Germinal center (tissue), 1 donor: ENCODE measurements at places on chromosomes 11 and 22.

DNA sequence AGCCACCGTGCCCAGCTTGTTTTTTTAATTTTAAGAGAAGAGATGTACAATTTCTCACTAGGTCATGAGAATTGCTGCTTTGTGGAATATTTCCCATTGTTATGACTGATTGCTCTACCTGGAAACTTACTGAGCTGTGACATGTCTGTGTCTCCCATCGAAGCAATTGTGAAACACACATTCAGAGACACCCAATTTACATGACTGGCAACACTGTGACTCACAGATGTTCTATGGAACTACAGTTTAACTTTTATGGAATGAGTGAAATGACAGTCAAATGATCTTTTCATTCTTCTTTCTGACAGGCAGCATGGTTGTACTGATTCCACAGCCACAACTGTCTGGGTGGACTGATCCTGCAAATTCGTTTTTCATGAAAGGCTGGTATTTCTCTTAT, 32.3 kb downstream of the ELF5 start:
- no peak for DNase-seq

- DNase-seq, result no peak
These were observed 251.7 kb upstream of the B3GAT1 start for GRCh38 chr11:134663506-134664313.

DNA sequence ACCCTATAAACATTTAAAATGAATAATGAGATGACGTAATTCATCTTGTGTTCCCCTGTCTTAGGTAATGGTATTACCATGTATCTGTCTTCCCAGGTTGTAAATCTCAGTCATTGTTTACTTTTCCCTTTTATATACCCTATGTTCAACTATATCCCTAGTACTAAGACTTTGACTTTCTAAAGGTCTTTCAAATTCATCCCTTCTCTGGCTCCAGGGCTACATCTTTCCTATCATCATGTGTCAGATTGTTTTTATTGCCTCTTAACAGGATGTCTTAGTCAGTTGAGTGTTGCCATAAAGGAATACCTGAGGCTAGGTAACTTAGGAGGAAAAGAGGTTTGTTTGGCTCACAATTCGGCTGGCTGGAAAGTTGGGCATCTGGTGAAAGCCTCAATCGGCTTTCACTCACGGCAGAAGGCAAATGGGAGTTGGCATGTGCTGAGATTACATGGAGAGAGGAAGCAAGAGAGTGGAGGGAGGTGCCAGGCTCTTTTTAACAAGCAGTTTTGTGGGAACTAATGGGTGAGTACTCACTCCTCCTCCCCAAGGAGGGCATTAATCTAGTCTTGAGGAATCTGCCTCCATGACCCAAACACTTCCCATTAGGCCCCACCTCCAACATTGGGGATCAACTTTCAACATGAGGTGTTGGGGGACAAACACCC, 11.6 kb upstream of the DLAT start:
- no peak for DNase-seq

GRCh38 chr11:67283481-67283963, 5.6 kb upstream of the ANKRD13D start:
- no peak for DNase-seq

- no peak for DNase-seq
These were observed 6.9 kb downstream of the DPAGT1 start for GRCh38 chr11:119094816-119095065.

DNA sequence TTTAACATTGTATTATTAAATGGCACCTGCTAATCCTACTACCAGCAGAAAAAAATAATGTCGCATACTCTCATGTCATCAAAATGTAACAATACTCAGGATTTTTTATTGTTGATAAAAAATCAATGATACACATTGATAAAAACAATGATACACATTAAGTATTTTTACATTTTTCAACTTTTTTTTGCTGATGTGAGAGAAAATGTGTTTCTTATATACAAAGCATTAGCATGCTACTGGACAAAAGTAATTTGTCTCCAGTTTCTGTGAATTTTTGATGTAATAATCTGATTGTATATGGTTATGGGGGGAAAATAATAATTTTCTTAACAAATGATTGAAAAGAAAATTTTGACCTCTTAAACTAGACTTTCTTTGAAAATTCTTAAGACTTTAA, 1256.6 kb upstream of the CNTN5 start:
- no peak for DNase-seq

GRCh38 chr11:62794201-62794775, 2.5 kb upstream of the TMEM223 start:
- no peak for DNase-seq

GRCh38 chr11:122843281-122844141, 5.2 kb downstream of the CRTAM start:
- peak; percentile 38 for DNase-seq

GRCh38 chr11:118226296-118226695, 1.5 kb upstream of the JAML start:
- no peak for DNase-seq

DNA sequence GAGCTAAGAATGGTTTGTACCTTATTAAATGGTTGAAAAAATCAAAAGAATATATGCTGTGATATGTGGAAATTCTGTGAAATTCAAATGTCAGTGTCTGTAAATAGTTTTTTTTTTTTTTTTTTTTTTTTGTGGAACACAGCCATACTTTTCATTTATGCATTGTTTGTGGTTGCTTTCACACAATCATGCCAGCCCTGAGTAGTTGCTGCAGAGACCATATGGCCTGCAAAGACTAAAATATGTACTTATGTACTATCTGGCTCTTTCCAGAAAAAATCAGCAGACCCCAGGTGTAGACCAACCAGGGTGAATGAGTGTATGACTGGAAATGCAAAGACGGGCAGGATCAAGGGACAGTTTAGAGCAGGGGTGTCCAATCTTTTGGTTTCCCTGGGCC, 98.3 kb downstream of the PTPRJ start:
- DNase-seq, result no peak

DNA sequence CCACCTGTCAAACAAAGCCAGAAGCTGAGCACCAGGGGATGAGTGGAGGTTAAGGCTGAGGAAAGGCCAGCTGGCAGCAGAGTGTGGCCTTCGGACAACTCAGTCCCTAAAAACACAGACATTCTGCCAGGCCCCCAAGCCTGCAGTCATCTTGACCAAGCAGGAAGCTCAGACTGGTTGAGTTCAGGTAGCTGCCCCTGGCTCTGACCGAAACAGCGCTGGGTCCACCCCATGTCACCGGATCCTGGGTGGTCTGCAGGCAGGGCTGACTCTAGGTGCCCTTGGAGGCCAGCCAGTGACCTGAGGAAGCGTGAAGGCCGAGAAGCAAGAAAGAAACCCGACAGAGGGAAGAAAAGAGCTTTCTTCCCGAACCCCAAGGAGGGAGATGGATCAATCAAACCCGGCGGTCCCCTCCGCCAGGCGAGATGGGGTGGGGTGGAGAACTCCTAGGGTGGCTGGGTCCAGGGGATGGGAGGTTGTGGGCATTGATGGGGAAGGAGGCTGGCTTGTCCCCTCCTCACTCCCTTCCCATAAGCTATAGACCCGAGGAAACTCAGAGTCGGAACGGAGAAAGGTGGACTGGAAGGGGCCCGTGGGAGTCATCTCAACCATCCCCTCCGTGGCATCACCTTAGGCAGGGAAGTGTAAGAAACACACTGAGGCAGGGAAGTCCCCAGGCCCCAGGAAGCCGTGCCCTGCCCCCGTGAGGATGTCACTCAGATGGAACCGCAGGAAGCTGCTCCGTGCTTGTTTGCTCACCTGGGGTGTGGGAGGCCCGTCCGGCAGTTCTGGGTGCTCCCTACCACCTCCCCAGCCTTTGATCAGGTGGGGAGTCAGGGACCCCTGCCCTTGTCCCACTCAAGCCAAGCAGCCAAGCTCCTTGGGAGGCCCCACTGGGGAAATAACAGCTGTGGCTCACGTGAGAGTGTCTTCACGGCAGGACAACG, 11.7 kb downstream of the CXCR5 start:
- DNase-seq, result peak; percentile 79

DNA sequence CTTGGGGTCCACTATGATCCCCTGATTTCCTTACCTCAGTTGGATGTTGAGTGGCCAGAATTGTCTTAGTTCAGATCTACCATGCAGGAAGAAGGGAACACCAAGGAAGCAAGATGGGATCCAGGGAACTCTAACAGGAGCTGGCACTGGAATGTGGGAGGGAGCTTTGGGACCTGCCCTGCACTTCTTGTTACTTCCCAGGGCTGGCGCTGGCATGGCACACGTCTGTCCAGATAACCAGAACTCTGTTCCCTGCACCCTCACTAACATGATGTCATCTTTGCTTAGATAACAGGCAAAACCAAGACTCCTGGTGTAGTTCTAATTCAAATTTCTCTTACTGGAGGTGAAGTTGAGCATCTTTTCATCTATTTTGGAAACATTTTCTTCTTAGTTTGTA, 550.0 kb downstream of the MN1 start:
- DNase-seq, result no peak

DNA sequence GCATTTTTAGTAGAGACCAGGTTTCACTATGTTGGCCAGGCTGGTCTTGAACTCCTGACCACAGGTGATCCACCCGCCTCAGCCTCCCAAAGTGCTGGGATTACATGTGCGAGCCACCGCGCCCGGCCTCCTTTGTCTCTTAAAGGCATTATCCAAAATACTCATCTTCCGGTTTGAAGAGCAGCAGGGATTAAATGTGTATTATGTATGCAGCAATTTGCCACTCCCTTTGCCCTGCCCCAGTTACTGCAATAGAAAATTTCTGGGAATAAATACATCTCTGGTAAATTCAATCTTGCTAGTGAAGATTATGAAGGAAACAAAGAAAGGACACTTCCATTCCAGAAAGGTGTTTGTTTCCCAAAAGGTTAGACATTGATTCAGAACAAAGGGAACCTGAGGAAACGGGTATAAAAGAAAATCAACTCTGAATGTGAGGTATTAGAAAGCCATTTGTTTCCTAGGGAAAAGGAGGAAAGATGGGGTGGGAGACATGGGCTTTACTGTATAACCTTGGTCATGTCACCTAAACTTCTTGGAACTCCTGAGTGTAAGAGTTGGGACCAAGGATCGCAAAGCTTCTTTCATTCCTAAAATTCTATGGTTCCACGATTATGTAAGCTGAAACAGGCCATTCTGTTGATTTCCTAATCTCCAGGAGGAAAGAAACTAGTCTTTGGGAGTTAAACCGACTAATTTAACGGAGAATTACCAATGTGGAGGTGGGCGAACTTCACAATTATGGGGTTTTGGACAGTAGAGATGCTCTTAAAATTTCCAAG, 959 bp upstream of the HIPK3 start:
- no peak for DNase-seq
